Stimulated activated CD4-positive, alpha-beta T cell treated with anti-CD3 and anti-CD28 coated beads, Interleukin-15, amount 100 ng/mL, for 24 hours (primary cell): ENCODE measurements at places on chromosomes 3 and 15.

DNA sequence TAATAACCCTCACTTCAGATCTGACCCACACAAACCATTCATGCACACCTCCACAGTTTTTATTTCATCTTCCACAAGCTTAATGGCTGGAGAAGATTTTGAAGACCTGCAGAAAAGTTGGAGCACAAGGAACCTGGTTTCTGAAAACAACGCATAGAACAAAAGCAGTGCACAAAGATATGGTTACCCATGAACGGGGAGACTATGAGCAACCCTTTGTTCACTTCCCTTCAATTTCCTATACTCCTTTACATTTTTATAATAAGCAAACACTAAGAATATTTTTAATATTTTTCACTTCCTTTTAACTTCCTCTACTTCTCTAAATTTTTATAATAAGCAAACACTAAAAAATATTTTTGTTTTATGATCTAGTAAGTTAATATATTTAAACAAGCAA lies 103.5 kb upstream of the UBE2E2 start:
- DNase-seq, result no peak

GRCh38 chr15:27937851-27938250 lies 161.3 kb downstream of the OCA2 start:
- no peak for DNase-seq

GRCh38 chr15:31487811-31488436 lies 161.3 kb downstream of the KLF13 start:
- peak; percentile 48 for DNase-seq

- no peak for DNase-seq
Measured at GRCh38 chr15:94015324-94015723, 216.0 kb upstream of the MCTP2 start.

DNA sequence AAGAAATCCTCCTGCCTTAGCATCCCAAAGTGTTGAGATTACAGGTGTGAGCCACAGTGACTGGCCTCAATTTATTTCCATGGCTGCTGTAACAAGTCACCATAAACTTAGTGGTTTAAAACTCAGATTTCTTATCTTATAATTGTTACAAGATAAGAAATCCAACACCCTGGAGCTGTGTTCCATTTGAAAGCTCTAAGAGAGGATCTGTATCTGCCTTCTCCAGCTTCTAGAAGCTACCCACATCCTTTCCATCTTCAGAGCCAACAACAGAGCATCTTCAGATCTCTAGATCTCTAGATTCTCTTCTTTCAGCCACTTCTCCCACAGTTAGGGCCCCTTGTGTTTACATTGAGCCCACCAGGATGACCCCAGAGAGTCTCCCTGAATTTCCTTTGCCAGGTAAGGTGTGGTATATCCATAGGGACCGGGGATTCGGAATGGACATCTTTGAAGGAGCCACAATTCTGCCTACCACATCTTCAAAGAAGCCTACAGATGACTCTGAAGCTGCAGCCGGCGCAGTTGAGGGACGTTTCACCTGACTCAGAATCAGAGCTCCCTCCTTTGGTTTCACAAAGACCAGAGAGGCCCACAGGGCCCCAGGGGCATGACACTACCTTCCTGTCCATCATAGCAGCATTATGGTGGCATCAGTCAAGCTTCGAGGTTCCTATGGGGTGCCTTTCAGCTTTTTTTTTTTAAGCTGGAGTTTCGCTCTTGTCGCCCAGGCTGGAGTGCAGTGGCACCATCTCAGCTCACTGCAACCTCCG lies 87.0 kb upstream of the IGF1R start:
- peak; percentile 18 for DNase-seq

DNA sequence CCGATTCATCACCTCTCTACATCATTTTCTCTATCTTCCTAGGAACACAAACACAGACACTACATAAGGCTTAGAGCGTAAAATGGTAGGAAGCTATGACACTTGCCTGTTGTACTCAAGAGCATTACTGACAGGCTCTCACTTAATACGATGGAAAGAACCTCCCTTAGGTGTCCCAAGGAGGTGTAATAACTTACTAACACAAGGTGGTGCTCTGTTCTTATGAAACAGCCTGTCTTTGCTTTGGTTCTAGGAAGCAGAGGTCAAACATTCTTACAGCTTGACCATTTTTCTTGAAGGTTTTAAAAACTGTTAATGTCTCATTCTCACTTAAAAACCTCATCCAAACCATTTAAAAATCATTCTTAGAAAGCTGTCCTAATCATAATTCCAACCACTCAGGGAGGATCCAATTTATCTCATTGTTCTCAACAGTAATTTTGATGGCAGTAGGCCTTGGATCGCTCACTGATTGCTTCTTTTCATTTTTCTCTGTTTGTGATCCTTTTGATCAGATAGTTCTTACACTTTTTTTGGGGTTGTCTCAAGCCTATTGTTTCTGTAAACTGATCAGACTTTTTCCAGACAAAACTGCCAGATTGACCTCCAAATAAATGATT lies 317.8 kb upstream of the AGTR1 start:
- DNase-seq, result no peak

- peak; percentile 75 for DNase-seq
Measured at GRCh38 chr3:10017636-10018292, 8.5 kb upstream of the FANCD2 start.
